Activated CD4-positive, alpha-beta T cell treated with anti-CD3 and anti-CD28 coated beads, Interleukin-2, amount 10 ng/mL, durations not matched to agents 24 days and 14 days (primary cell): ENCODE measurements at places on chromosomes 1 and 21. TPM values are rescaled to one million over a fixed set of nuclear protein-coding genes. Genes with fewer than 3 reads are reported as not detected.

DNA sequence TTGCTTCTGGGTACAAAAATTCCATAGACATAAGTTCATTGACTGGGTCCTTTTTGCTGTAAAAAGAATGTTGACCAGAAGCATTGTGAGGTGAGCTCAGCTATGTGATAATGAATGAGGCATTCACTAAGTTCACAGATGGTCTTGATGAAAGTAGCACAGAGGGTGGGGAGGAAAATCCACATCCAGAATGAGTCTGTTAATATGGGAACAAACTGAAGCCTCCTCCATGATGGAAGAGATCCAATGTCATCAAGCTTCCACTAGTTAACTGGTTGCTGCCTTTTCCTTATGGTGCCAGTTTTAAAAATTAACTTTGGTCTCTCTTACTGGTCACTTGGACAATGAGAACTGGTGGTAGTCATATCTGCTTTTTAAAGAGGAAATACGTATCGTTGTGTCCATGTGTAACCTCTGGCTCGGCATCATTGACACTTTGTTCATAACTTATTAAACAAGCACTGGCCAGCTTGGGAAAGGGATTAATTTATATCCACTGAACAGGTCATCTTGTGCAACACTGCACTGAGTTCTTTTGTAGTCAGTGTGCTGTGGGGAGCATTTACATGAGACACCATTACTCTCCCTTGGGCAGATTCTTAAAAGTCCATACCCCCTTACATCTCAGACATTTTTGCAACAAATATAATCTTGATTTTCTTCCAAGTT lies 88.6 kb downstream of the ADAMTS1 start:
- no peak for DNase-seq

DNA sequence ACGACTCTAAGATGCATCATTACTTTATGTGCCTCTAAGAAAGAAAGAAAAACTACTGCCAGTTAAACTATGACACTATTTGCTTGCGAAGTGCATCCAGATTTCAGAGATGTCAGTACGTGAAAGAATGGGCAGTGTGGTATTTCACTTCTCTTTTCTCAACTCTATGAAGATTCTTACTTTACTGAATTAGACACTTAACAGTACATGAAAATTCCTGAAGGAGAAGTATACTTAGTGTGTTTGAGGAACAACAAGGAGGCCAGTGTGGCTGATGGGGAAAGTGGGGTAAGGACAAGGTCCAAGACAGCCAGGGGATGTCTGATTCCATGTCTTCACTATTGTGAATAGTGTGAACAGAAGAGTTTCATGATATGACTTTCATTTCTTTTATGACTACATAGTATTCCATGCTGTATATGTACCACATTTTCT lies 53.9 kb upstream of the HSD17B7 start:
- no peak for DNase-seq

Gene S100A16
- total RNA-seq, result not detected in 2 replicates

Gene LEMD1
- total RNA-seq, result 0.47 TPM in 1 of 2 replicates, not detected in the other

GRCh38 chr1:96580920-96581319 lies 140.7 kb upstream of the PTBP2 start:
- DNase-seq, result no peak

- no peak for DNase-seq
These were observed 573.8 kb downstream of the LTN1 start for GRCh38 chr21:28418726-28419514.

Gene KRTAP24-1
- not detected in 2 replicates for total RNA-seq

Gene CACNA1S
- not detected in 2 replicates for total RNA-seq

DNA sequence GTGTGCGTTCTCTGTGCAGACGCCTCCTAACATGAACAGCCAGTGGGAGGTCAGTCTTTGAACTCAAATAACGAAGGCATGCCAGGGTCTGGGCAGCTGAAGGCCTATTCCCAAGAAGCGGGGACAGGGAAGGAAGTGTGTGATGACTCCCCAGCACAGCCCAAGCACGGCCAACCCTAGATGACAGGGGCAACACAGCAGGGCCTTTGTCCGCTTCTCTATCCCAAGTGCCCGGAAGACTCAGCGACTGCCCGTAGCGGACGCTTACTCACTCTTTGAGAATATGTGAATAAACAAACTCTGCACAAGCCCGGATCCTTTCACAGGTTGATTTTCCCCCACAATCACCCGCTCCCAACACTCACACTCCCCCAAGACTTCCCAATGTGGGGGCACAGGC lies 11.2 kb downstream of the C1orf198 start:
- no peak for DNase-seq

- no peak for DNase-seq
These were observed 19.7 kb downstream of the COG2 start for GRCh38 chr1:230661976-230662375.

- no peak for DNase-seq
These were observed 2.4 kb downstream of the TFAP2E start for GRCh38 chr1:35575416-35575958.

GRCh38 chr1:47309427-47309826 lies 4.5 kb downstream of the STIL start:
- DNase-seq, result no peak

GRCh38 chr21:37553078-37553481 lies 186.5 kb downstream of the DYRK1A start:
- no peak for DNase-seq

GRCh38 chr1:74763807-74764206 lies 30.9 kb downstream of the TYW3 start:
- no peak for DNase-seq

Gene TCP10L
- total RNA-seq, result 0.58 and 1.1 TPM in 2 replicates

Gene AGO3
- 25.9 and 32.1 TPM in 2 replicates for total RNA-seq

Gene SLC6A17
- total RNA-seq, result 0.05 TPM in 1 of 2 replicates, not detected in the other

Gene PKP1
- total RNA-seq, result not detected in 2 replicates

DNA sequence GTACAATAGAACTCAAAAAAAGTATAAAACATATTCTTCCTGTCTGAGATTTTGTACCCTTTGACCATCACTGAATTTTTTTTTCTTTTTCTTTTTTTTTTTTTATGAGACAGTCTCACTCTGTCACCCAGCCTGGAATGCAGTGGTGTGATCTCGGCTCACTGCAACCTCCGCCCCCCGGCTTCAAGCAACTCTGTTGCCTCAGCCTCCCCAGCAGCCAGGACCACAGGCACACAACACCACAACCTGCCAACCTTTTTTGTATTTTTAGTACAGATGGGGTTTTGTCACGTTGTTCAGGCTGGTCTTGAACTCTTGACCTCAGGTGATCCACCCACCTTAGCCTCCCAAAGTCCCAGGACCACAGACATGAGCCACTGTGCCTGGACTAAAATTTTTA lies 10.4 kb downstream of the SDCCAG8 start:
- DNase-seq, result no peak

GRCh38 chr1:234000557-234001041 lies 96.1 kb downstream of the SLC35F3 start:
- DNase-seq, result no peak

- no peak for DNase-seq
These were observed 1.2 kb upstream of the LIN9 start for GRCh38 chr1:226310245-226310540.

Gene ZNF593OS
- total RNA-seq, result not detected in 2 replicates

DNA sequence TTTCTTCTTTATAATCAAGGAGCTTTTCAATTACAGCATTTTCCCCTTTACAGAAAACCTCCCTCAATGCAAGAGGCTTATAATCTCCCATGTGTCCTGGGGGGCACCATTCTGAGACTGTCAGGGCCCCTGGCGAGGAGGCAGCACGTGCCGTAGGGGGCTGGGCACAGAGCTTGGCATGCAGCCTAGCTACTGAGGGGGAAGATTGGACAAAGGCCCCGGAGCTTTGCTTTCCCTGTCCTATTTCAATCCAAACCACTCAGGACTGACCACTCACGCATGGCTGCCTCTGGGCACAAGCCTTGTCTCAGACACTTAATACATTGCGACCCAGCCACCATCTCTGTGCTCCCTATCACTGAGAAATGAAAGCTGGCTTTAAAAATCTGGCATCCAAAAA lies 2.8 kb upstream of the RAP1GAP start:
- no peak for DNase-seq
